ENCODE measurements at places on chromosomes 12 and 14.

DNA sequence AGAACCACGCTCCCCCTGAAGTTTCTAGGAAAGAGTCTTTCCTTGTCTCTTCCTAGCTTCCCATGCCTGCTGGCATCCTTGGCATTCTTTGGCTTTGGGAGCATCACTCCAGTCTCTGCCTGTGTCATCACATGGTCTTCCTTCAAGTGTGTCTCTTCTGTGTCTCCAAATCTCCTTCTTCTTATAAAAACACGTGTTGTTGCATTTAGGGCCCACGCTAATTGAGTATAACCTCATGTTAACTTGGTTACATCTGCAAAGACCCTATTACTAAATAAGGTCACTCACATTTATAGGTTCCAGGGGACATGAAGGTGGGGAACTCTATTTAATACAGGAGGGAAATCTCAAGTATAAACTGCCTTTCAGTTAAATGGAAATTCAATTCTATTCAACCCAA, 63.0 kb downstream of the E2F7 start:
- DNase-seq: no peak

GRCh38 chr12:52041695-52042123, 9.5 kb upstream of the NR4A1 start:
- DNase-seq: no peak

GRCh38 chr12:47269916-47270315, 190.2 kb upstream of the AMIGO2 start:
- DNase-seq: no peak

DNA sequence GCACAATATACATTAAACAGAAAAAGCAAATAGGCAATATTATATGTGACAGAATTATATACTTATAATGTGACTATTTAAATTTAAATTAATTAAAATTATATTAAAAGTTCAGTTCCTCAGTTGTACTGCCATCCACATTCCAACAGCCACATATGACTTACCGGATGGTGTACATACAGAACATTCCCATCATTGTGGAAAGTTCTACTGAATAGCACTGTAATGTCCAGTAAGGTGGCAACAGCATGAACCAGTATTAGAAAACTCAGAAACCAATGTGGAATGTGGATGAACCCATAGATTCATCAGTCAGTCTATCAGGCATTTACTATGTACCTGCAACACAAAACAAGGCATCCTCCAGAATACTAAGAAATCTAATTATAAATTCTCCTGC, 12.4 kb downstream of the ATG14 start:
- no peak for DNase-seq

GRCh38 chr12:26383041-26383440, 187.7 kb downstream of the SSPN start:
- DNase-seq: no peak

DNA sequence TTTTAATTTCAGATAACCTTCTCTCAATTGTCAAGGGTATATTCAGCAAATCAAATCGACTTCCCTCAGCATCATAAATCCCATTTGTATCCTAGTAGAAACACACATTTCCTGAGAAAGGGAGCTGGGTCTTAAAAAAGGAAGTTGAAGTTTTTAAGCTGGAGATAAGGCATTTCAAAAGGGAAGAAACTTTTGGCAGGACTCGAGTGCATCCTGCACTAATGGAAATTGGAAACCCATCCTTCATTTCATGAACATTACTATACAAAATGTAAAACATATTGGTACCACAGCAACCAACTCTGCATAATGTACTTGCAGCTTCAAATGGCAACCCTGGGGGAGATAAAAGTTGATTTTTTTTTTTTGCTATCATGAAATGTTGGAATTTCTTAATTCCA, 23.7 kb upstream of the TMCC3 start:
- no peak for DNase-seq

GRCh38 chr14:60958146-60958545, 22.7 kb downstream of the TRMT5 start:
- DNase-seq: no peak

GRCh38 chr12:124482567-124482893, 84.9 kb downstream of the NCOR2 start:
- no peak for DNase-seq

GRCh38 chr12:81450920-81451739, 308.0 kb downstream of the PPFIA2 start:
- peak; percentile 9 for DNase-seq

DNA sequence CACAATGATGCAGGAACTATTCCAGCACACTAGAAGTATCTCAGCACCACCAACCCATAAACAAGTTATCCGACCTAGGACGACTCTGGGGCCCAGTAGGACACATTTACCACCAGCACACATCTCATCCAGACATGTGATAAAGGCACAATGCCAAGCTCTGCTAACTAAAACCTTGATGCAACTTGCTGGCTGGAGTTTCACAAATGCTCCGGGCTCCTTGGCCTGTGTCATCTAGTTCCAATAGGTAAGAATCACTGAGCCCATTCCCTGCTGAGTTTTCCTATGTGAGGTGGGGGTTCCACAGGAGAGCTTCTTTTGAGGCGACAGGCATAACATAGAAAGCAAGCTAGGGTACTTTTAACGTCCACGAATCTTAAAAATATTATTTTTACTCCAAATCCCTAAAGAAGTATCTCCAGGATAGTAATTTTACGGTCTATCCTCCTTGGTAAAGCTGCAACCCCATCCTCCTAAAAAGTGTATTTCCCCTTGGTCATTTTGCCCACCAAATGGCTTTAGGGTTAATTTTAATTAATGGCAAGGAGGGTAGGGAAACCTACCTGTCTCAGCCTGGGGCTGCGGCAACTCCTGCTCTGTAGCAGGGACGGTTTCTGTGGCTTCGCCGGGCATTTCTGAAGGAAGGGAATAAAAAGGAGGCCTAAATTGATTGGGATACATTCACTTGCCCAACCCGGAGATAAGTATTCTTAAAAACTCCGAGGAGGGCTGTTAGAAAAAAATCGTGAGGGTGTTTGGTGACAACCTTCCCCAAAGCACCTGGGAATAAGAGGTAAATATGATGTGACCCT, 1.0 kb downstream of the NACA start:
- no peak for DNase-seq

GRCh38 chr12:51108136-51108535, 24.7 kb upstream of the CSRNP2 start:
- DNase-seq: no peak

DNA sequence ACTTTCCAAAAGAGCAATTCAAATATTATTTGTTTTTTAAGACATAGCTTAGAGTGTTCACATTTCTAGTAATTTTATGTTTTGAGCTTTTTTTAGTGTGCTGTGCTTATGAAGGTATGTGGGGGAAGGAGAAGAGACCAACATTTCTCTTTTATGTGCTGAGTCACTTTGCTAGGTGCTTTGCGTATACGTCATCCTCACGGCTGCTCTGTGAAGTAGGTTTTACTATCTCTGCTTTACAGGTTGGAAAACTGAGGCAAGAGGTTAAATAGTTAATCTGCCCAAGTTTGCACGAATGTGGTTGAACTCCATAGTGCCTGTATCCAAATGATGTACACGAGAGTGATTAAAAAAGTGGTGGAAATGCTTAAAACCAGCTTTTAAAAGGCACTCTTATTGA, 75.9 kb downstream of the AEBP2 start:
- no peak for DNase-seq

DNA sequence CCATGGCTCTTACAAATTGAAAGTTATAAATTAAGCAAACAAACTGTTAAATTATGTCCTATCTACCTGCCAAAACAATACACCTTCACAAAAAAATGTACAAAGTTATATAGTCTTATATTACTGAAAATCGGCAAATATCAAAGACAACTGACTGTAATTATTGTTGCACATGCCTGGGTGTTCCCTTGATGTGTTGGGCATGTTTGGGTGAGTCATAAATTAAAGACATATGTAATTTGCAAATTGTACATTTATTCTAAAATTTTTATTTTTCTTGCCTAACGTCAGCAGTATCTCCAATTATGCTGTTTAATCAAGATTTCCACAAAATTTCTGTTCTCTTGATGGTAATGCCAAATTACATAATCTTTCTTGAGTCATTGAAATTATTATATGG, 22.0 kb upstream of the SEL1L start:
- no peak for DNase-seq

- no peak for DNase-seq
Observed at GRCh38 chr14:20556500-20557211, 4.2 kb downstream of the RNASE9 start.

DNA sequence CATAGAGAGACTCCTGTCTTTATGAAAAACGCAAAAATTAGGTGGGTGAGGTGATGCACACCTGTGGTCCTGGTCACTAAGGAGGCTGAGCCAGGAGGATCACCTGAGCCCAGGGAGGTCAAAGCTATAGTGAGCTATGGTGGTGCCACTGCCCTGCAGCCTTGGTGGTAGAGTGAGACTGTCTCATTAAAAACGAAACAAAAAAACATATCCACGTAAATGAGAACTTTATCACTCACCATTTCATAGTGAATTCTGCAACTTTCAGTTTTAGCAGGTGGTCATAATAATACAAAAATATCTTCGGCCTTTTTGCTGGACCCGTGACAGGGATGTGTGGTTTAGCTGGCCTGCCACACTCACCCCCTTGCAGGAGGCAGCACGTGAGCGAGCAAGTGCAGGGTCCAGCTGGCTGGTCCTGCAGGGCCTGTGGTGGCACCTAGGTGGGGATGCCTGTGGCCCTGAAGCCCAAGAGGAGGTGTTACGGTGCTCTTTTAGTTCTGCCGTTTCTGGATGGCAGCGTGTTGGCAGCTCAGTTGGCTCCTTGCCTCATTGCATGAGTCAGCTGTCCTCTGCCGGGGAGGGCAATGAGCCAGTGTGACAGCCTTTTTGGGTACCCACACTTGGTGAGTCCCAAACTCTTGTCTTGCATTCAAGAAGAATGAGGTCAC, 1330.7 kb upstream of the TMEM132C start:
- no peak for DNase-seq

GRCh38 chr14:73977896-73978295, 27.8 kb downstream of the COQ6 start:
- DNase-seq: no peak

GRCh38 chr14:70036665-70037064, 152.1 kb downstream of the SLC8A3 start:
- DNase-seq: no peak

DNA sequence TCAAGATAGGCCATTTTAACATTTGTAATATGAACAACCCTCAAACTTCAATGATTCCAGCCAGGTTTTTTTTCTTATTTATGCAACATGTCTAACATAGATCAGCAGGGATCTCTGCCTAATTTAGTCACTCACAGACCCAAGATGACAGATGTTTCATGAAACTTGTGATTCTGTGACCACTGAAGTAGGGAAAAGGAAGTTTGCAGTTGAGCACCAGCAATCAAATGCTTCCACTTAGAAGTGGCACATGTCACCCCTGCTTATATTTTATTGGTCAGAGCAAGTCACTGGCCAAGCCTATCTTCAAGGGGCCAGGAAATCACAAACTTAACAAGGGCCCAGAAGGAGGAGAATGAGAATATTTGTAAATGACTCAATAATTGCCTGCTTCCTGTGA, 150.6 kb downstream of the BCAT1 start:
- DNase-seq: no peak

DNA sequence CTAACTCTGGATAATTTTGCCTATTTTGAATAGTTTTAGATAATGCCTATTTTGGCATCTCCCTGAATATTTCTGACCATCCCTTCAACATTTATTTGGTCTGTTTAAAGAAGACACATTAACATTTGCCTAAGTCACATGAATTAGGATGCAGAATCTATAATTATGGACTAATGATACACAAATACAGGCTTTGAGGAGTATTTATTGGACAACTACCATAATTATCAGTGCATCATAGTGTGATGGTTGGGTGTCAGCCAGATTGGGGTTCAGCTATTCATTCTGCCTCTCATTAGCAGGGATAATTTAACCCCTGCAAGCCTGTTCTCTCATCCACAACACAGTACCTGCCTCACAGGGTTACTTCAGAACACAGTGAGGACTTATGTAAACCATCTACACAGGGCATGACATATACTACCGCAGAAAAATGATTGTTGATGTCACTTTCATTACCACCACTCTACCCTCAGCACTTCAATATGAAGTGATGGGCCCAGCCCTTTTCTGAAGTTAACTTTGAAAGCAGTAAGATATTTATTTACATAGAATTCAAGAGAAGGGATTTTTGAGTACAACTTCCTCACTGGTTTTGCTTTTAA, 14.4 kb downstream of the PRKCH start:
- DNase-seq: no peak

GRCh38 chr12:5746036-5746908, 198.8 kb downstream of the ANO2 start:
- DNase-seq: no peak

DNA sequence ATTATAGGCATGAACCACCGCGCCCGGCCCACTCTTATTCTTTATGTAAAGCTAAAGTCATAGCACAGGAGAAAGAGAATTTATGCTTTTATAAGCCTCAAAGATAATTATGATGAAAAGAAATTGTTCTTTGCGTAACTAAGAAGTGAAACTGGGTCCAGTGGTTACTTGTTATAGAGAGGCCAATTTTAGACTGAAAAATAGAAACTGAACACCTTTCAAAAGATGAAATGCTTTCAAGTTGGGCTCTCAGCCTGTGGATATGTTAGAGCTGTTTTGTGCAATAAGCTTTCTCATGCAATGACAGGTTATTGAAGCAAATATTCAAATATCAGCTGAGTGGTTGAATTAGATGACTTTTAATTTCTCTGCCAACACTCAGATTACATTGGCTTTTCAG, 7.9 kb downstream of the TMEM253 start:
- DNase-seq: no peak

Measured in C1 segment of cervical spinal cord (tissue), 14 donors.